ENCODE measurements at places on chromosomes 16 and 17.

DNA sequence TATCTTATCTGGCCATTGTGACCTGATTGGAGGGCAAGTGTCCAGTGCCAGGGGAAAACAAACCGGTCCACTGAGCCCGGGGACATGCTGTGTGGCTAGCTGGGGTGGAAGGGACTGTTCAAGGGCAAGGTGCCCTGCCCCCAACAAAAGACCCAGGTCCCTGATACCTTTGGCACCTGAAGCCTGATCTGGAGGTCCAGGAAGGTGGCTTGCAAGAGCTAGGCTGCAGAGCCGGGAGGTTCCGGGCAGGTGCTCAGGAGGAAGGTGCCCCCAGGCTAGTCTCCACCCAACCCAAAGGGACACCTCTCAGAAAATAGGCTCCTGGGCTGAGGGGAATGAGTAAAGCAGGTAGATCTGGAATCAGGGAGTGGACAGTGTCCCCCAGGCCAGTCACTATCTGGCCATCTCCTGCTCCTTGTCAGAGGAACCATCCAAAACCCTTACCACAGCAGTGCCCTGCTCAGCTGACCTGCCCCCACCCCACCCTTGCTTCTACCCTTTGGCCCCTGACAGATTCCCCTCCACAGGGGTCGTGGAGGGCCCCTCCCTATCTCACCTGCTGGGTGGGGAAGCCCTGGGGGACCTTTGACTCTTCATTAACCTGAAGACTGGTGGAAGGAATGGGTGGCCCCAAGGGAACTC, 6.2 kb downstream of the NAT9 start:
- no peak for DNase-seq

DNA sequence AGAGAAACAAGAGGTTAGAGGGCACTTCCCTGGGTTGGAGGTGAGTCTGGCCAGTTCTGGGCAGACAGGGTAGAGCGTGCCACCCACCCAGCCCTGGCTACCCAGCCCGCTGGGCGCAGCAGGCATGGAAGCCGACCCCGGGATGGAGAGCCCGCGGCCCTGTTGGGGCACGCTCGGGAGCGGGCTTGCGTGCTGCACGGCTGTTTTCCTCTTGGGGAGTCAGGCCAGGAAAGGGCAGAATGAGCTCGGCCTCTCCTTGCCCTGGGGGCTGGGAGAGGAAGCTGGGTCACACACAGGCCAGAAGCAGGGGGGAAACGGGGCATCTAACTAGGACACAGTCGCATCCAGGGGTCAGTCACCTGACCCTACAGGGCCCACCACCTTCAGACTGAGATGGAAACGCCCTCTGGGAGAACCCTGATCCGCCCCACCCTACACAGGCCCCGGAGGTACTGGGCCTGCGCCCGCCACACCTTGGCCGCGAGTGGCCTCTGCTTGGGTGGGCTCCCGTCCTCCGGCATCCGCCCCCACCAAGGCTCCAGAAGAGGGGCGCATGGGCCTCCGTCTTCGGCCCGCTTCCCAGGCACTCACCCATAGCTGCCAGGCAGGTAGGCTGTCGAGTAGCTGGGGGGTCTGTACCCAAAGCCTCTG, 1.2 kb downstream of the SOX15 start:
- DNase-seq = peak; percentile 22

DNA sequence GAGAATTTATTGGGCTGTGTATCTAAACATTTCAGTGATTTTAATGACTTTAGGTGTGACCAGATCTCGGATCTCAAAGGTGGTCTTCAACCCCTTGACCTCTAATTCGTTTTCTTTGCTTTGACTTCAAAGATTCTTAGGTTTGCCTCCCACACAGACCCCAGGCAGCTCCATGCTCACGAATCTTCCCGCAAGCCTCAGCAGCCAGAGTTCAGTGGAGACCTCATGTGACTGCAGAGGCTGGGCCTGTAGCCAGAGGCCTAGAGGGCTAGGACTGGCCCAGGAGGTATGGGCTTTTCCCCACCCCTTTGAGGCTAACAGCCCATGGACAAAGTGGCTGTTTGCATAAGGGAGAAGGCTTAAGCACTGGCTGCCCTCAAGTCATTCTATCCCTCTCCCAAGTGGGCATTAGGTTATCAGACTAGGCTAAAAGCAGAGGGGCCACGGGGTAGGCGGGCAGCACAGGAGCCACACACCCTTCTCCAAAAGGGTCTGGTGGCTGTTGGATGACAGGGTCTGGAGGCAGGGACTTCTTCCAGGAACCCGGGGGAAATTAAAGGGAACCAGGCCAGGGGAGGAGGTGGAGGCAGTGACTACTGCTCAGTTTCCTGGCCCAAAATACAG, 3.0 kb downstream of the HIRIP3 start:
- no peak for DNase-seq

DNA sequence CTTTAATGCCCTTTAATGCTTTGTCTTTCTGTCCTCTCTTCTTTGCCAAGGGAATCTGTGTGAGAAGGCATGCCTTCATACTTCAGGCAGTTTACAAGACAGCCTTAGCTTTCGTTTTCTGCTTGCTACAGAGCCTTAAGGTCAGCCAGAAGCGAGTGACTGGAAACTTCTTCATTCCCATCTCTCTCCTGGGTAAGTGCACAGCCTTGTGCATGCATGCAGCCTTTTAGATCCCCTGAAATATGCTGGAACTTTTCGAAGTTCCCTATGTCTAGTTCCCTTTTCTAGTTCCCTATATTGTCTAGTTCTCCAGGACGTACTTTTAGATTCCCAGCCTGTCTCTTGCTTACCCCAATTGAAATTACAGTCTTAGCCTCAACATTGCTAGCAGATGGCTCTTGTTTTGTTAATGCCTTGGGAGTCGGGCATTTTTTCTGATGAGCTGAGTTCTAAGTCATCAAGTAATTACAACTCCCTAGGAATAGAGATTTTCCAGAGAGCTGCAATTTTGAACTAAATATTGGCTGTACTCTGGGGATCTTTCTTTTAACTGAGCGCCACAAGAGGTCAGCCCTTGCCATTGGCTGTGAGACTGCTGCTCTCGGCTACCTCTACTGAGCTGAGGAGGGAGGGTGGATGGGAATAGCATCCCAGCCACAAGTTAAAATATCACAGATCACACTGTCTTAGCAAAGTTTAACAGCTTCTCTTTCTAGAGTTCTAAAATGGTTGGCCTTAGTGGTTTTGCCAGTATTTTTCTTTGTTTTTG, 22.7 kb upstream of the PPM1D start:
- no peak for DNase-seq

Measured in NCI-H1105 (cell line).